ENCODE measurements at places on chromosomes 2 and 18.

GRCh38 chr2:201939453-201939941 is 94.2 kb upstream of the FZD7 start:
- DNase-seq, result no peak

DNA sequence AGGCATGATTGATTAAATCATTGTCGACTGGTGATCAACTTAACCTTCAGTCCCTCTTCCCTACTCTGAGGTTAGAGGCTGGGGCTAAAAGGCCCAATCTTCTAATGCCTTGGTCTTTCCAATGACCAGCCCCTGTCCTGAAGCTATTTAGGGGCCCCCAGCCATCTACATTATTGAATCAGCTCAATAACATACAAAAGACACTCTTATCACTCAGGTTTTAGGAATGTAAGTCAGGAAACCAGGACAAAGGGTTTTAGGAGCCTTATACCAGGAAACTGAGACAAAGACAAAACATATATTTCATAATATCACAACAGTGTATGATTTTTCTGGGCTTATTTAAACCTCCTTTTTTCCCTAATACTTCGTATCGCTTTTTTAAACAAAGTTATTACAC is 198.6 kb downstream of the RNF152 start:
- no peak for DNase-seq

DNA sequence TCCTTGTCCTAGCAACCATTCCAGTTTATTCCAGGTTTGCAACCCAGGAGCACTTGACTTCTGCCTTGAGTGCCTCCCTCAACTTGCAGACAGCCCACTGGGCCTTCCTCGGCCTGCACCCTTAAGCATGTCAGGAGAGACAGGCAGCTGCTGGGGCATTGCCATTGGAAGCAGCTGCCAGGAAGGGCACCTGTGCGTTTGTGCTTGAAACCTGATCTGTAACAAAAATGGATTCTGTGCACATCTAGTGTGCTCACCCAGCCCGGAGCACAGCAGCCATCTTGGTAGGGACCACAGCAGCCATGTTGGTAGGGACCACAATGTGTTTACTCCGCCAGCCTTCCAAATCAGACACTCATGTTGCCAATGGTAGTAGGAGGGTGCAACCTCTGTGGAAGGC is 44.3 kb upstream of the GLI2 start:
- no peak for DNase-seq

- DNase-seq, result no peak
These were observed 276.4 kb downstream of the RPIA start for GRCh38 chr2:88967844-88968243.

DNA sequence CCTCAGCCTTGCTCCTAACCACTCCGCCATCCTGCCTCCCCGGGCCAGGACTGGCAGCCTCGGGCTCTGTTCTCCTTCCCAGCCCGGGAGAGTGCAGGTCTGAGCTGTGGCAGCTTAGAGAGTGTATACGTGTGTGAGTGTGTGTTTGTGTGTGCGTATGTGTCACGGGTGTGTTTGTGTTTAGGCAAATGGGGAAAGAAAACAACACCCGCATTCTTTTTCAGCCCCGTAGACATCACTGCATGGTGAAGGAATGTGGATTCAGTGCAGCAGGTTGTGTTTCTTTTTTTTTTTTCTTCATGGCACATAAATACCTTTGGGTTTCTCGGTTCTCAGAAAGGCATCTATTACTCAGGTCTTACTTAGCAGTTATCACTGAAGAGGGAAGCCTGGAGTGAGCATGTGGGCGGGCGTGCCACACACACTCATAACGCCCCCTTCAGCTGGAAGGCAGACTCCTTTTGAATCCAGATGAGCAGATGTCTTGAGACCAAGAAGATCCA is 44.2 kb downstream of the GLI2 start:
- DNase-seq, result no peak

GRCh38 chr2:232588680-232589585 is 38.4 kb downstream of the EIF4E2 start:
- no peak for DNase-seq

GRCh38 chr18:50409236-50409635 is 34.4 kb downstream of the SKA1 start:
- DNase-seq, result no peak

Data from activated naive CD4-positive, alpha-beta T cell (primary cell).